Suppressor macrophage treated with lipopolysaccharide for 1 hour (primary cell): ENCODE measurements at places on chromosomes 16 and 17.
A peak's percentile ranks its signal among the peaks of the same experiment; 100 is the strongest.

DNA sequence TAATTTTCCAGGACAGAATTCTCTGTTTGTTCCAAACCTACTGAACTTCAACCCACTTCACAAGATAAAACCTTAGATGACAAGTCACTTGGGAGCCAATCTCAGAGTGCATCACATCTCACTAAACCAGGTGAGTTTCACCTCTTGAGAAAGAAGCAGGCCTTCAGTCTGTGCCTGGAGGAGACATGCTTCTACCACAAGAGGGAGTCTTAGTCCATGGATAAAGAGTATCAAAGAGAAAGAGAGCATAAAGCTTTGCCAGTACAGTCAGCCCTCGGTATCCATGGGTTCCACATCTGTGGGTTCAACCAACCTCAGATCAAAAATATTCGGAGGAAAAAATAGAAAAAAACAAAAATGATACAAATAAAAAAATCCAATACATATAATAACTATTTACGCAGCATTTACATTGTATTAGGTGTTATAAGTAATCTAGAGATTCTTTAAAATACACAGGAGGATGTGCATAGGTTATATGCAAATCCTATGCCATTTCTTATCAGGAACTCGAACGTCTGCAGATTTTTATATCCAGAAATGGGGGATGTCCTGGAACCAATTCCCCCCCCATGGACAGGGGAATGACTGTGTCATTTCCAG is 37.7 kb downstream of the DUSP14 start:
- peak; percentile 17 for DNase-seq

- DNase-seq: peak; percentile 85
These were observed 5.2 kb downstream of the SLFN11 start for GRCh38 chr17:35368081-35368830.

DNA sequence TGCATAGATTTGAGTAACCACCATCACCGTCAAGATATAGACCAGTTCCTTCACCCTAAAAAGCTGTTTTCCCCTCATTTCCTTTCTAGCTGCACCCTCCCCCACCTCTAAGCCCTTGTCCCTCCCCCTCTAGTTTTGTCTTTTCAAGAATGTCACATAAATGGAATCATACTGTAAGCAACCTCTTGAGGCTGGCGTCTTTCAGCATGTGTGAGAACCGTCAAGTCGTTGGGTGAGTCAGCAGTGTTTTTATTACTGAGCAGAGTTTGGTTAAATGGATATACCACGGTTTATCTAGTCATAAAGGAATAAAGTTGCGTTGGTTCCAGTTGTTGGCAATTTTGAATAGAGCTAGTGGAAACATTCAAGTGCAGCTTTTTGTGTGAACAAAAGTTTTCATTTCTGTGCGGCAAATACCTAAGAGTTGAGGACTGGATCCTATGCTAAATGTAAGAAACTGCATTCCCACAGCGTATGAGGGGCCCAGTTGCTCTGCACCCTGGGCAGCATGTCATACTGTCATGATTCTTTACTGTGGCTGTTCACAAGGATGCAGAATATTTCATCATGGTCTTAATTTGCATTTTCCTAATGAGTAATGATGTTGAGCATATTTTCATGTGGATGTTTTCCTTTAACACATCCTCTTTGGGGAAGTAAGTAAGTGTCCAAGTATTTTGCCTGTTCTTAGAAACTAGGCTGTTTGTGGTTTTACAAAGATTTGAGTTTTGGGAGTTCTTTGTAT is 264.3 kb downstream of the CPPED1 start:
- peak; percentile 69 for DNase-seq

GRCh38 chr16:55408661-55409060 is 70.3 kb upstream of the MMP2 start:
- DNase-seq: no peak

GRCh38 chr17:48455791-48456190 is 25.8 kb upstream of the SKAP1 start:
- DNase-seq: no peak

GRCh38 chr16:2209258-2210008 is 1.2 kb downstream of the BRICD5 start:
- DNase-seq: no peak

GRCh38 chr16:55030944-55031343 is 100.3 kb downstream of the IRX5 start:
- DNase-seq: no peak

- no peak for DNase-seq
These were observed 56.3 kb downstream of the COX10 start for GRCh38 chr17:14125518-14126137.

- DNase-seq: no peak
These were observed 314.3 kb downstream of the MAP2K6 start for GRCh38 chr17:69728816-69729215.

DNA sequence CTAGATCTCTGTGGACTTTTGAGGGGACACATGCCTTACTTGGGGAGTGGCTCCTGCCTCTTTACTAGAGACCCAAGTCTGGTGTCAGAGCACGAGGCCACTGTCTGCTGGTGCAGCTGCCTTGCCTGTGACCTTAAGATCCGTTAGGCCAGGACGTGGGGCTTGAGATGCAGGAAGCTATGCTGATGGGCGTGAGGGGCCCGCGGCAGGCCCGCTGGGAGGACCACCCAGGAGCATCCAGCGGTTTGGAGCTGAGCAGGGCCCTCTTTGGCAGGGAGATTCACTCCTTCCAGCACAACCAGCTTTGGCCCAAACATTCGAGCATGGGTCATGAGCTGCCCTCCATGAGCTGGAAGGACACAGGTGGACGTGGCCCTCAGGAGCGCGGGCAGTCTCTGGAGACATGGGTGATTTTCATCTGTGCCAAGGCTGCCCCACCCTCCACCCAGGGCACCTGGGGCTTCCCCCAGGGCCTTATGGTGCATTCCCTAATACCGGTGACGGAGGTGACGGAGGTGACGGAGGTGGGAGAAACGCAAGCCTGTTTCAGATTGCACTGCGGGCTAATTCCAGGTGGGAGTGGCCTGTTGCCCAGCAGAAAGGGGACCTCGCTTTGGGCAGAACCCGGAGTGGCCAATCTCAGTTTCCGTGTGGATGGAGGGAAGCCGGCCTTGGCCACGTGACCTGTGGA is 12.7 kb downstream of the LGALS3BP start:
- no peak for DNase-seq

GRCh38 chr16:75017670-75018525 is 19.1 kb downstream of the ZNRF1 start:
- no peak for DNase-seq

GRCh38 chr16:84054916-84055315 is 12.3 kb upstream of the SLC38A8 start:
- DNase-seq: no peak

GRCh38 chr17:83149029-83149725 is 69.8 kb downstream of the METRNL start:
- no peak for DNase-seq

DNA sequence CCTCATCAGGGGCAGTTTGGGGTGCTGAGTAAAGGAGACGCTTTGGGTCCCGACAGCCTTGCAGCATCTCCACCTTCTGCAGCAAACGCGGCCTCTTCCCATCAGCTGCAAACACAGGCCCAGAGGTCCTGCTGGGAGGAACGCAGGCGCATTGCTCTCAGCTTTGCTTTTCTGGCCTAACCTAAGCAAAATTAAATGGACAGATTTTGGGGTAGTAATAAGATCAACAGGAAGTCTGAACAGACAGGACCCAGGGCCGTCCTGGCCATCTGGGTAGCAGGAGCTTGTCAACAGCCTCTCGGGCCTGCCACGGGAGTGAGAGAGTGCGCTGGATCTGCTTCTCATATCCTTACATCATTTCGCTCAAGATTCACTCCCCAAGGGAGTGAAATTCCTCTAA is 7.2 kb downstream of the NUBP1 start:
- DNase-seq: no peak

- no peak for DNase-seq
These were observed 9.1 kb downstream of the PSMB3 start for GRCh38 chr17:38761612-38762011.

DNA sequence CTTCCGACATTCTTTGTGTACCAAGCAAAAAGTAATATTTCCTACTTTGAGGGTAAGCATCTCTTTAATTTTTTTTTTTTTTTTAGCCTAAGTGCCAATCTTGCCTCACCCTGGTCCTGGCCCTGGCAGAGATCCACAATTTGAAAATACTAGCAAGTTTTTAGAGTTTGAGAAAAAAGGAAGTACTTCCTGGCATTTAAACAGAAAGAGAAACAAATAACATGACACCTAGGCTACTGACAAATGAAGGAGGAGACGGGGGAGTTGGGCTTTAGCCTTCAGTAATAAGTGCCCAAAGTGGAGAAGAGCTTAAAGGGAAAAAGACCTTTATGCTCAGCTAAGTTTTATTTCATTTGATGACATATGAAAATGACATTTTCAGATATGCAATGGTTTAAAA is 92.8 kb downstream of the HS3ST3A1 start:
- peak; percentile 9 for DNase-seq

DNA sequence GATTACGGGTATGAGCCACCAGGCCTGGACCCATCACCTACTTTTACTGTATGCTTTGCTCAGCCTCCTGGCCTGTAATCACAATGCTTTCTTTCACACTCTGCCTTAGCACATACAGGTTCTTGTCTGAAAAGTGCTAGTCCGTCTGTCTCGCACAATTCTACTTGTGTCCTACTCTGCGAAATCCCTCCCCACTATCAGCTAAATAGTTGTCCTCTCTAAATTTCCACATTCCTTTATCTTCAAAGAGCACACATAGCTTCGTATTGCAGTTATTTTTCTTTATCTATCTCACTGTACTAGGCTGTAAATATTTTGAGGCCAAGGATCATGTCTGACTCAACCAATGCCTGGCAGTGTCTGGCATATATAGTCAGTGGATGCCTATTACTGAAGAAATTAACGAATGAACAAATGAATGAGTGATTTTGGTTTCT is 38.5 kb upstream of the ETV4 start:
- DNase-seq: no peak

- DNase-seq: peak; percentile 45
These were observed 37.3 kb downstream of the SMG6 start for GRCh38 chr17:2266045-2266864.

- no peak for DNase-seq
These were observed 141.6 kb downstream of the PRKCA start for GRCh38 chr17:66444031-66444430.

DNA sequence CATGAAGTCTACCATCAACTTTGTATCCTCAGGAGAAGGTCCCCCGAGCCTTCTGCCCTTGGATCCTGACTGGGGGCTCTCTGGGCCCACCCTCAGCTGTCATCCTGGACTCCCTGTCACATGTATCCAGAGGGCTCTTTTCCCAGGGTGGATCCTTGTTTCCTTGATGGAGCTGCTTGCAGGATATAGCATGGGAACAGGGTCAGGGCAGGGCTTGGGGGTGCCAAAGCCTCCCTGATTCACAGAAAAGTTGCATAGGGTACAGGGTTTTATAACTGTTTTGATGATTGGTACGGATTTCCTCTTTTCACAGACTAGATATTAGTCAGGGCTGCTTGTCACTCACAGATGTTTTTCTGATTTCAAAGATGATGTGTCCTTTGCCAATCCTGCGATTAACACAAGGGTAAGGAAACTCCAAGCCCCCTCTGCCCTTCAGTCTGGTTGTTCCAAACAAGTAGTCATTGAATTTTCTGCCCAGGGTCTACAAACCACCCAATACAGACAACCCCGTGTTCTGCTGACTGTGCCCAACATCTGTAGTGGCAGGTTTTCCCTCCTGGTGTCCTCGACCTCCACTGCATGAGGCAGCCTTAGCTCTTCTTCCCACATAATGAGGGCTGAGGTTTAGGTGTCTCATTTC is 20.6 kb upstream of the SLC35G3 start:
- DNase-seq: peak; percentile 59

- DNase-seq: no peak
These were observed 1.0 kb downstream of the KRT13 start for GRCh38 chr17:41504246-41504977.

DNA sequence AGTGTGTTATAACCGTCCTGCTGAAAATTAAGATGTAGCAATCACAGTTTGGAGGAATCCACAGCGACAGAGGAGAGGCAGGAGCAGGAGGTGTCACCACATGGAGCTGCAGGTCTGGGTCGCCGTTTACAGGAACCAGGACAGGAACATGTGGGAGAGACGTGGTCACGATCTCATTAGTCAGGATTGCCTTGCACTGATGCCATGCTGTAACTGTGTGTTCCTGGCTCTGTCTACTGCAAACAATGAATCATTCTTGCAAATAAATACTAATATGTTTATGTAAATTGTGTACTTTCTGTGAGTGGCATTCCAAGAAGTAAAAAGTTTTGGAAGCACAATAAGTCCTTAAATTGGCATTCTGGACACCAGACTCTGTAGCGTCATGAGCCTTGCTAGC is 271.8 kb downstream of the CPPED1 start:
- DNase-seq: peak; percentile 89

- DNase-seq: no peak
These were observed 943.8 kb upstream of the SOX9 start for GRCh38 chr17:71176928-71177443.

- DNase-seq: no peak
These were observed 135.8 kb downstream of the FOXL1 start for GRCh38 chr16:86714166-86714565.

DNA sequence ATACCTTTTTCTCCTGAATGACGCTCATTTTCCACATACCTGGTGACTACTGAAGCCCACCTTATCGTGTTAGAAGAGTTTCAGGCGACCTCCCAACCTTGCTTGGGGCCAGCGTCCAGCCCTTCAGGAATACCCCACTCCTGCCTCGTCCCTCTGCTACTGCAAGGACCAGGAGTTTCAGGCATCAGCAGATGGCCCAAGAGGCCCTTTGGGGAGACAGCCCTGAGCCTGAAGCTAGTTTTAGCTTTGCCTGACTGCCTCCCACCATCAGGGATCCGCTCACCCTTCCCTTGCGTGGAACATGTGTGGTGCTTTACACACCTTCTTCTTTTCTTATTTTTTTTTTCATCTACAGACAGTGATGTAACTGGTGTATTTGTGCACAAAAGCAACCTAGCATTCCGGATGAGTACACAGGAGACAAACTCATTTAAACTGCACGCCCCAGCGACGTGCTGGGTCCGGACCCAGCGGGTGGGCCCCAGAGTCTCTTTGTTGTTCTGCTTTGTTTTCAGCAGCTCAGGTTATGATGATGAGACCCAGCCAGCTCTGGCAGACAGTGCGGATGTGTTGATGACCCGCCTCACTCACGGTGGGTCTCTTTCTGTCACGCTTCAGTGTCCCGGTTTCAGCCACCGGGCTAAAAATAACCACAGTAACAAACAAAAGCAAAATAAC is 242.4 kb downstream of the C16orf95 start:
- no peak for DNase-seq

GRCh38 chr17:37399265-37399803 is 7.3 kb downstream of the ACACA start:
- no peak for DNase-seq

- DNase-seq: no peak
These were observed 364.4 kb downstream of the SEC14L1 start for GRCh38 chr17:77505181-77505639.

DNA sequence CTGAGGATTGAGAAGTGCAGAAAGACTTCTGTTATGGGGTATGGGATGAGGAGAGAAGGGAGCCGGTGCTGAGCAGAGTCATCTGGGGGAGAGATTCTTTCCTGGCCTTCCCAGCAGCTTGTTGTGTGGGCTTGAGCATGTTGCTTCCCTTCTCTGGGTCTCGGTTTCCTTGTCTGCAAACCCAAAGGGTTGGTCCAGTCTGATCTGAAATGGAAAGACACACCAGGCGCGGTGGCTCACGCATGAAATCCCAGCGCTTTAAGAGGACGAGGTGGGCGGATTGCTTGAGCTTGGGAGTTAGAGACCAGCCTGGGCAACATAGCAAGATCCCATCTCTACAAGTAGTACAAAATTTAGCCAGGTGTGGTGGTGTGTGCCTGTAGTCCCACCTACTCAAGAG is 6.0 kb downstream of the SOCS3 start:
- DNase-seq: peak; percentile 68

- no peak for DNase-seq
These were observed 15.9 kb downstream of the SOX9 start for GRCh38 chr17:72136692-72137091.

- no peak for DNase-seq
These were observed 9.6 kb downstream of the IL32 start for GRCh38 chr16:3074860-3075522.
